Mesendoderm (in vitro differentiated cells): ENCODE measurements at places on chromosomes 6 and 20.
A peak's percentile ranks its signal among the peaks of the same experiment; 100 is the strongest.

GRCh38 chr6:83221889-83222479 lies 28.8 kb downstream of the RWDD2A start:
- DNase-seq: peak; percentile 82

- DNase-seq: no peak
Measured at GRCh38 chr6:45822873-45823272, 192.8 kb downstream of the CLIC5 start.

DNA sequence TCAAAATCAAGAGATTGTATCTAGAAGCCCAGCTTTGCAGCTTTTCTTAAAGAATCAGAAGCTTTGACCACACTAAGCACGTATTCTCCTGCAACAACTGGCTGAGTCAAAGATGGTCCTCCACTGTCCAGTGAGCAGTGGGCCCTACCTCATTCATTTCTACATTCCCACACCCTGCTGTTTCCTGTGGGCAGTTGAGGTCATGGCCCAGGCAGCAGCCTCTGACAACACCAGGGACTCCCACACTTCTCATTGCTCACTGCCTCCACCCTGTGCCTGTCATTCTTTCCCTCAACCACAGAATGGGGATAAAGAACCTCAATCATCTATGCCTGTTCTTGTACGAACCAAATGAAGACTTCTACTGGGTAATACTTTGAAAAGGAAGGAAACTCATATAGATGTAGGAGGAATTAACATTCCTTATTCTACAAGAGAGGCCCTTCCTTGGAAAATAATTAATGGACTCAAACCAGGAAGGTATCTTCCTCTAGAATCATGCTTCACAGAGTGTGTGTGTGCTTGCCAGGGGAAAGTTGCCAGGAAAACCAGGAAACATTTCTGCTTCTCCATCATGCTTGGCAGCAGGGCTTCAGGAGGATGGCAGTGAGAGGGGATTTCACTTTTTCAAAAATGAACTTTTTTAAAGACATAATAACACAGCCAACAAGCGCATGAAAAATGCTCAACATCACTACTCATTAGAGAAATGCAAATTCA lies 191.7 kb upstream of the RIN2 start:
- no peak for DNase-seq

DNA sequence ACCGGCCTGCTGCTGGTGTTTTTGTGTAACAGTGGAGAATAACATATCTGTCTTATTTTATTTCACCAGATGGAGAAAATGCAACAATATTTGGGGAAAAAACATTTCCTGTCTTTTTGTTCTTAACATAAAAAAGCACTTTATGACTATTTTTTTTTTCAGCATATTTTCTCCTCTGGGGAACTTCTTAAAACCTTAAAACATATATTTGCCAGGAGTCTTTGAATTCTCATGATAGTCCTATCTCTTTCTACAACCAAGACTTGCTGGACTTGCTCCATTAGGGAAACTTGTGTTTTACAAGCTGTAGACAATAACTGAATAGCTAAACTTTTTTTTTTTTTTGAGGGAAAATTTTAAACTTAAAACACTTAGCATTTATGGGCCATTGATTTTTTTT lies 98.6 kb upstream of the PRDM1 start:
- no peak for DNase-seq

DNA sequence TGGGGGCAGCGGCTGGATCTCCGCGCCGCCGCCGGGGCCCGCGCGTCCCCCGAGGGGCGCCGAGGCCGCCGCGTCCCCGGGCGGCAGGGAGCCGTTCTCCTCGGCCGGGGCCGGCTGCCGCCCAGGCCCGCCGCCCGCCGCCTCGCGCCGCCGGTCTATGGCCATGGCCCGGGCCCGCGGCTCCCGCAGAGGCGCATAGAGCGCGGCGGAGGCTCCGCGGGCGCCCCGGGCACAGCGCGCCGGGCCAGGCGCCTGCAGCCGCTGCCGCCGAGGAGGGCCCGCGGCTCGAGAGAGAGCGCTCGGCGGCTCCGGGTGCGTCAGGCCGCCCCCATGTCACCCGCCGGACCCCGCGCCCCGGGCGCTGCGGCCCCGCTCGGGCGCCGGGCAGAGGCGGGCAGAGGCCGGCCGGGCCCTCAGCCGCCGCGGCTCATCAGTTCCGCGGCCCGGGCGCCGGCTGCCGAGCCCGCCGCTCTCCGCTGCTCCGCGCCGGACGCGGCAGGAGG lies 404 bp downstream of the SLC22A23 start:
- no peak for DNase-seq

- no peak for DNase-seq
Measured at GRCh38 chr6:42935322-42935721, 6.0 kb downstream of the CNPY3 start.
